ENCODE measurements at places on chromosomes 3 and 15.

GRCh38 chr3:48409291-48410201 lies 20.3 kb downstream of the PLXNB1 start:
- DNase-seq: no peak

DNA sequence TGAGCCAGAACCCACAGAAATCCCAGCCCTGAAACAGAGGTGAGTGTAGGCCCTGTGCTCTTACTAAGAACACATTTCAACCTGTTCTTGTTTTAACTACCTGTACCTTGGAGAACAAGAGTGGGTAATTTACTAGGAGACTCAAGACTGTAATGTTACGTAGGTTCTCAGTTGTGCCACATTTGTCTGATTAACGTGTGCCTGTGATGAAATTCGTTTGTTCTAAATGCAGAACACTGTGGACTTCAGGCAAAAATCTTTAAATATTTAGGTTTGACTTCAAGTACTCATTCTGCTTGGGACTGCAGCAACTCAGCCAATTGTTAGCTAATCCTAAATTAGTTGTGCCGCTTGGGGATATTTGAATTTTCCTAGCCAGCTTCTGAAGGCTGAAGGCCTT lies 28.3 kb downstream of the GTF2E1 start:
- no peak for DNase-seq

GRCh38 chr3:165390166-165390565 lies 194.0 kb upstream of the SLITRK3 start:
- no peak for DNase-seq

GRCh38 chr3:7658294-7658693 lies 797.4 kb downstream of the GRM7 start:
- DNase-seq: no peak

- DNase-seq: no peak
Measured at GRCh38 chr3:175940881-175941280, 1081.7 kb downstream of the NAALADL2 start.

GRCh38 chr3:71955240-71956068 lies 170.5 kb upstream of the PROK2 start:
- peak; percentile 84 for DNase-seq

All from AG10803 (cell line).